ENCODE measurements at places on chromosomes 16 and 17. TPM values are rescaled to one million over a fixed set of nuclear protein-coding genes. Genes with fewer than 3 reads are reported as not detected.
A peak's percentile ranks its signal among the peaks of the same experiment; 100 is the strongest.

DNA sequence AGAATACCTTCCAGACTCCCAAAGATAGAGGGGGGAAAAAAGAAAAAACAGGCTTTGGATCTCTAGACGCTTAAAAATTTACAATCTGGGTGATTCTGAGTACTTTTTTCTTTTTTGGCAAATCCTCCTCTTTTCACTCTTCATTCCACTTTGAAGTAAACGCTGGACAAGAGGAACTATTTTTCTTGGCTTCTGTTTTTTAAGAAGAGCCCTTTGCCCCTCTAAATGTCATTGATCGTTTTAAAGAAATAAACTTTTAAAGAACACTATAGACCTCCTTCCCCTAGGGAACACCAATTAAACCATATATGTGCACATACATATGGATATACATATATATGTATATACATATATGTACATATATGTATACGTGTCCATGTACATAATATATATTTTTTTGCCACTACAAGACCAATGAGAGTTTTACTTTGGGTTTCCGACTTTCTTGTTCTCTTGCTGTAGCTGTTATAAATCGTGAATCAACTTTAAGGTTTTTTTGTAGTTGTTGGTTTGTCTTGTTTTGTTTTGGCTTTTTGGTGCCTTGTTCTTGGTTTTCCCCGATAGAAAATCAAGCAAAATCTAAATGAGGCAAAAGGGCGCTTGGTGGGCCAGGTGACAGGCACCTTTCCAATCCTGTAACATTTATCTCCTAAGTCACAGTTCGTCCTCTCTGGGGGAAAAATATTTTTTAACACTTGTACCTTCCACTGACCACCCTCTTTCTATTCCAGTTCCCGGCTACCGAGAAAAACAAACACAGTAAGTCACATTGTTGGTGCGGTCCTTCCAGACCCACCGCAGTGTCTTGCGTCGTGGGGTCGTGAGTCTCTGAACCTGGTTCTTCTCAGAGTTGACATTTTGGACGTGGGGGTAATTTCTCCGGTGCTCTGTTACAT lies 4.4 kb downstream of the FOXF1 start:
- H3K4me3 ChIP-seq = no peak overlapping the region
- H3K4me1 ChIP-seq = no peaks in the 10 kb centered on the region
- H3K27ac ChIP-seq = no peak overlapping the region
- no peak for DNase-seq
- H3K36me3 ChIP-seq = no peaks in the 10 kb centered on the region

DNA sequence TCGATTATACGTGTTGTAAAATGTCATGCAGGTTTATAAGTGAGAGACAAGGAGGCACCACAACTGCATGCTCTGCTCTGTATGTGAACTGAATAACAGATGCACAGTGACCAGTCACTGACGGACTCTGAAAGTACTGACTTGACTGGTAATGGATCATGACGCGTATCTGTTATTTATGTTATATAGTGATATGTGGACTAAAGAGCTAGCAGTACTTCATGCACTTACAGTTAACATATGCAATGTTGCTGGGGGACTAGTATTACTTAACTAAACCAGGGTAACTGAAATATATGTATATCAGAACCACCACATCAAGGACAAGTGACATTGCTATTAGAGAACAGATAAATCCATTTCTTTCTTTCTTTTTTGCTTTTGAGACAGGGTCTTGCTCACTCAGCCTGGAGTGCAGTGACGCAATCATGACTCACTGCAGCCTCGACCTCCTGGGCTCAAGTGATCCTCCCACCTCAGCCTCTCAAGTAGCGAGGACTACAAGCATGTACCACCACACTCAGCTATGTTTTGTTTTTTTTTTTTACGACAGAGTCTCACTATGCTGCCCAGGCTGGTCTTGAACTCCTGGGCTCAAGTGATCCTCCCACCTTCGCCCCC lies 17.2 kb downstream of the COIL start:
- H3K27me3 ChIP-seq = no peaks in the 10 kb centered on the region
- H3K4me1 ChIP-seq = no peaks in the 10 kb centered on the region
- H3K4me3 ChIP-seq = no peak overlapping the region
- peaks cover 7% of the 10 kb centered on the region for H3K36me3 ChIP-seq

DNA sequence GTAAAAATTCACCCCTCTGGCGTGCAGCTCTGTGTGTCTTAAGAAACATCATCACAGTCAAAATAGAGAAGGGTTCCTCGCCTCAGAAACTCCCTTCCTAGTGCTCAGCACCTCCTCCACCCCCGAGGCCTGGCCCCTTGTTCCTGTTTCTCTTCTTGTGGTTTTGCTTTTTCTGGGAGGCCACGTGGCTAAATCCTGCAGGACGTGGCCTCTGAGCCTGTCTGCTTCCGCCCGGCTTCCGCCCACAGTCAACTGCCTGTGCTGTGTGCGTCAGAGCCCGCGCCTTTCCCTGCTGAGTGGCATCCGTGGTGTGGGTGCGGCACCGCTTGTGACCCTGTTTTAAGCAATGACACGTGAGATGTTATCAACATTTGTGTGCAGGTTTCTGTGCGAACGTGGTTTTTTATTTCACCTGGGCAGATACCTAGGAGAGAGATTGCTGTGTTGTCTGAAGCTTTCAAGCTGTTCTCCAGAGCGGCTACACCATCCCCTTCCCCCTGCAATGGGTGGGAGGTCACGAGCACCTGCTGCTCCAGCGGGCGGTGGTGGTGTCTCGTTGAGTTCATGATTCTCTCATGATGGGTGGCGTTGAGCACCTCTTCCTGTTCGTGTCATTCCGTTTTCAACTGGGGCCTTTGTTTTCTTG lies 21.7 kb downstream of the ACSF3 start:
- H3K27ac ChIP-seq = peak overlapping the region; percentile 89
- H3K36me3 ChIP-seq = peaks cover 5% of the 10 kb centered on the region
- H3K27me3 ChIP-seq = no peaks in the 10 kb centered on the region
- peak; percentile 98 for DNase-seq
- peak overlapping the region; percentile 59 for H3K4me3 ChIP-seq

- H3K4me3 ChIP-seq = no peak overlapping the region
- H3K4me1 ChIP-seq = peaks cover 3% of the 10 kb centered on the region
- H3K36me3 ChIP-seq = peaks cover 2% of the 10 kb centered on the region
- DNase-seq = no peak
These were observed 54.3 kb upstream of the NOL11 start for GRCh38 chr17:67663457-67663856.

DNA sequence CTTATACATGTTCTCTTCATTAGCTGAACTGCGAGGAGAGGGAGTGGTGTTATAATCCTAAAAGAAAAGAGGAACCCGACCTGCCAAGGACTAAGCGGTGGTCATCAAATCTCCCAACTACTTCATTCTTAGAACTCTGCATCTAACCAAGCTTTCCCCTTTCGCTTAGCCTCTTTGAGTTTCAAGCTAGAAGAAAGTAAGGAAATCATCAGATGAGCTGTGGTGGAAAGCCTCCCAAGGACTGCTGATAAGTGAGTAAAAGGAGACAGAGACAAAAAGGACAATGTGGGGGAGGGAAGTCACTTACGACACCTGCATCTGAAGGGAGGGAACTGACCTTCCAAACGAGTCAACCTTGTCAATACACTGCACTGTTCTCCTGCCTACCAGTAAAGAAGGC lies 121.3 kb downstream of the TRIM37 start:
- no peak overlapping the region for H3K4me3 ChIP-seq
- H3K4me1 ChIP-seq = no peaks in the 10 kb centered on the region
- no peaks in the 10 kb centered on the region for H3K36me3 ChIP-seq
- no peaks in the 10 kb centered on the region for H3K27me3 ChIP-seq

- H3K36me3 ChIP-seq = no peaks in the 10 kb centered on the region
- H3K27ac ChIP-seq = peak overlapping the region; percentile 68
- peaks cover 49% of the 10 kb centered on the region for H3K4me1 ChIP-seq
- peak overlapping the region; percentile 5 for H3K4me3 ChIP-seq
- peak; percentile 82 for DNase-seq
These were observed 4.9 kb downstream of the OR4D1 start for GRCh38 chr17:58153046-58153445.

DNA sequence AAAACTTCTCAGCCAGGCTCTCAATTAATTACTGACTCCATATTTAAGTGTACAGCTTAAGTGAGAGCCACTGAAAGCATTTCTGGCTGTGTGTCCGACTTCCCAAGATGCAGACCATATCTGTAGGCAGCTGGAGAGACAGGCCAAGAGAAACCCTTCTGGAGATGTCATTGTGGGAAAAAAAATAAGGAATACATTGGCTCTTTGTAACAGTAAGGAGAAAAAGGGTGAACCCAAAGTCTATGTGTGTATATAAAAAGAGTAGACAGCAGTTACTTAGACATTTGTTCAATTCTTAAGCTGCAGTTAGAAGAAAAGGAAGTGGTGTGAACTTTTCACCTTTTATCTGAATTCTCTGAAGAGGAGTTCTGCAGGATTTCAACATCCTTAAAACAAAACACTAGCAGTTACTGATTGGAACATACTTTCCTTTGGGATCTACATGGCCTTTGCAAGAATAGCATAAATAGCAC lies 21.7 kb downstream of the FAM117A start:
- no peaks in the 10 kb centered on the region for H3K36me3 ChIP-seq
- no peaks in the 10 kb centered on the region for H3K27me3 ChIP-seq
- DNase-seq = no peak
- peak overlapping the region; percentile 85 for H3K27ac ChIP-seq
- peak overlapping the region; percentile 67 for H3K4me3 ChIP-seq

- no peak overlapping the region for H3K27ac ChIP-seq
- no peak overlapping the region for H3K4me3 ChIP-seq
- no peak for DNase-seq
- no peaks in the 10 kb centered on the region for H3K27me3 ChIP-seq
These were observed 6.3 kb downstream of the CDH8 start for GRCh38 chr16:62029947-62030346.

- H3K27ac ChIP-seq = peak overlapping the region; percentile 63
- peak; percentile 46 for DNase-seq
- peak overlapping the region; percentile 99 for H3K4me3 ChIP-seq
- no peaks in the 10 kb centered on the region for H3K36me3 ChIP-seq
- peaks cover 41% of the 10 kb centered on the region for H3K4me1 ChIP-seq
These were observed 2.7 kb downstream of the HS3ST3B1 start for GRCh38 chr17:14303343-14304221.

DNA sequence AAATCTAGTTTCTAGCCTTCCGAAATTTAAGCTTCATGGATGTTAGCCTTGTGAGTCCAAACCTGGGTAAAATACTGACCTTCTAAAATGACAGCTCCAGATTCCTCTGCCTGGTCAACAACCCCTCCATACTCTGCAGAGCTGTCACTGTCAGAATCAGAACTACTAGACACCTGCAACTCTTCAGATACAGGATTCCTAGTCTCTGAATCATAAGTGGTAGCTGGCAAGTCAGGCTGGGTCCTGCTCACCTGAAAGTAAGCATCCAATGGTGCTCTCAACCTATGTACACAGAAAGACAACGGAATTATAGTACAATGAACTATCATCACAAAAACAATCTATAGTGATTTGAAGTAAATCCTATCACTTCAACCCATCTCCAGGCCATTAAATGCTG lies 14.8 kb downstream of the RFWD3 start:
- H3K27ac ChIP-seq = no peak overlapping the region
- H3K4me1 ChIP-seq = no peaks in the 10 kb centered on the region
- DNase-seq = no peak
- H3K27me3 ChIP-seq = no peaks in the 10 kb centered on the region

- no peak overlapping the region for H3K27ac ChIP-seq
- H3K27me3 ChIP-seq = no peaks in the 10 kb centered on the region
- no peaks in the 10 kb centered on the region for H3K4me1 ChIP-seq
These were observed 269.1 kb upstream of the HSBP1 start for GRCh38 chr16:83538707-83539106.

GRCh38 chr16:69579783-69580481 lies 14.2 kb downstream of the NFAT5 start:
- H3K4me1 ChIP-seq = no peaks in the 10 kb centered on the region
- DNase-seq = no peak
- no peaks in the 10 kb centered on the region for H3K36me3 ChIP-seq
- no peak overlapping the region for H3K4me3 ChIP-seq
- no peak overlapping the region for H3K27ac ChIP-seq
- H3K27me3 ChIP-seq = no peaks in the 10 kb centered on the region

GRCh38 chr16:20799599-20799998 lies 6.7 kb downstream of the ERI2 start:
- no peaks in the 10 kb centered on the region for H3K36me3 ChIP-seq
- no peaks in the 10 kb centered on the region for H3K27me3 ChIP-seq

- no peak overlapping the region for H3K4me3 ChIP-seq
- peak; percentile 29 for DNase-seq
- no peak overlapping the region for H3K27ac ChIP-seq
- no peaks in the 10 kb centered on the region for H3K36me3 ChIP-seq
These were observed 22.8 kb upstream of the PVALEF start for GRCh38 chr17:81142301-81143199.

- no peak within 1 kb of the TSS for H3K4me3 ChIP-seq
- no peaks in the 10 kb centered on the region for H3K4me1 ChIP-seq
- no peak for DNase-seq
- peaks cover 6% of the 10 kb centered on the region for H3K27me3 ChIP-seq
These were observed at the start of gene FOXF1 for GRCh38 chr16:86510465-86511261. FOXF1 (plus strand) TSS chr16:86510527; CDS start chr16:86510570, 43 bp downstream.

- peak overlapping the region; percentile 19 for H3K4me3 ChIP-seq
- H3K27me3 ChIP-seq = no peaks in the 10 kb centered on the region
- DNase-seq = peak; percentile 78
These were observed 30.7 kb upstream of the ICAM2 start for GRCh38 chr17:64051153-64051552.

GRCh38 chr17:67212714-67213417 lies 32.1 kb downstream of the HELZ start:
- no peak for DNase-seq
- H3K27ac ChIP-seq = no peak overlapping the region
- no peaks in the 10 kb centered on the region for H3K27me3 ChIP-seq
- H3K36me3 ChIP-seq = no peaks in the 10 kb centered on the region

GRCh38 chr16:27448532-27449433 lies 46.8 kb downstream of the IL21R start:
- no peak for DNase-seq
- H3K27ac ChIP-seq = peak overlapping the region; percentile 57

ZNF768 gene
- 7.1 TPM for total RNA-seq

MEIOB gene
- total RNA-seq = not detected

FMNL1 gene
- total RNA-seq = 595 TPM

CLEC16A gene
- 36.5 TPM for total RNA-seq

CHST5 gene
- total RNA-seq = not detected

NPIPB6 gene
- 5.6 TPM for total RNA-seq
